Activated CD4-positive, alpha-beta T cell treated with anti-CD3 and anti-CD28 coated beads, Interleukin-2, amount 10 ng/mL, durations not matched to agents 7 days and 5 days (primary cell): ENCODE measurements at places on chromosomes 3 and 15.

DNA sequence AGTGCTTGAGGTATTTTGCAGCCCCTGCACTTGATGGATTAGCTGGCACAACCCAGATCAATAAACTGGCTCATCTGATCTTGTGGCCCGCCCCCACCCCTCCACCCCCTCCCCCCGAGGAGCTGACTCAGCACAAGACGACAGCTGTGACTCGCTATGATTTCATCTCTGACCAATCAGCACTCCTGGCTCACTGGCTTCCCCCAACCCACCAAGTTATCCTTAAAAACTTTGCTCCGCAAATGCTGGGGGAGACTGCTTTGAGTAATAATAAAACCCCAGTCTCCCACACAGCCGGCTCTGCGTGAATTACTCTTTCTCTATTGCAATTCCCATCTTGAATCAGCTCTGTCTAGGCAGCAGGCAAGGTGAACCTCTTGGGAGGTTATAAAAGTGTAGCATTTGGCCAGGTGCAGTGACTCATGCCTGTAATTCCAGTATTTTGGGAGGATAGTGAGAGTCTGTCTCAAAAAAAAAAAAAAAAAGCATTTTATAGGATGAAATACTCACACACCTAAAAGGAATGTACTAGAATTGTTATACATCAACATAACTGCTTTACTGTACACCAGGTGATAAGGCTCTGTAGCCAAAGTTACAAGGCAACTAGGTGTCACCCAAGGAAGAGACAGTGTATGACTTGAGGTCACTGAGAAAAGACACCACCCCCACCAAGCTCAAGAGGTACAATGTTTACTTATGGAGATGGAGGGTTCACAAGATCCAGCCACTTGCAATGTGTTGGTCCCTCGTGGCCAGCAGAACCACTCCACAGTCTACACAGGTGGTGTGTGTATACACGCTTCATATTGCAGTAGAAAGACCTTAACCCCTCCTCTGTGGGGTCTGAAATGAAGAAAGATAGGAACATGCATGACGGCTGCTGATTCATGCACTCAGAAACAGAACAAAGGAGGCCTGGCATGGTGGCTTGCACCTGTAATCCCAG lies 8.6 kb downstream of the ZNF445 start:
- no peak for DNase-seq

DNA sequence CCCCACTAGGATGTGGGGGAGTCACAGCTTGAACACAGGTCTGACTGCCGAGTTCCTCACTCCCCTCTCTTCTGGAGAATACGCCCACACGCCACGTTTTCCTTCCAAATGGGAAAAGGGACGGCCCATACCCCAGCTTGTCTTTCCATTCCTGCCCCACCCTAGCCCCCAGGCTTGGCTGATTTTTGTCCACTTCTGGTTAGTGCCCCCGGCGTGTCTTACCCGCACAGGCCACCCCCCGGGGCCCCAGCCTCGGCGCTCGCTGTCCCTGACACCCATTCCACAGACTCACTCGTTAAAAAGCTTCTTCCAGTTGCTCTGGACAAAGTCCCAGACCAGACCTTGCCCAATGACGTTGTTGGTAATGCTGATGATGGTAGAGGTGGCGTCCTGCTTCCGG lies 14.5 kb downstream of the MESP2 start:
- no peak for DNase-seq

- no peak for DNase-seq
Measured at GRCh38 chr3:62818347-62818746, 56.9 kb downstream of the CADPS start.

- DNase-seq: no peak
Measured at GRCh38 chr15:77493324-77493907, 72.7 kb downstream of the HMG20A start.

DNA sequence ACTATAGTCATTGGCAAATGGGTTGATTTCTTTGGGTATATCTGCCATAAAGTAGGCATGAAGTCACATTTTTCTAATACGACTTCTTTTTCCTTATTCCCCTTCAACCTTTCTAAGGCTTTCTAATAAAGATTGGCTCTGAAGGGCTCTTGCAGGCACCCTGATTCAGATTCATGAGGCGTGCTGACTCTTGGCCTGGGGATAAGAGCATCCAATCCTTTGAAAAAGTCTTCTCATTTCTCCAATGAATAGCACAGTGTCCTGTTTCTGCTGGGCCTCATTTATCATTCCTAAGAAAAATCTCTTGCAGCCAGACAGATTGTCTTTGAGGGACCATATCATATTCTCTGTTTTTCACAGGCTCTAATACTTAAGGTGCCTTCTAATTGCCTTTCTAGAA lies 32.3 kb upstream of the BNIP2 start:
- no peak for DNase-seq

DNA sequence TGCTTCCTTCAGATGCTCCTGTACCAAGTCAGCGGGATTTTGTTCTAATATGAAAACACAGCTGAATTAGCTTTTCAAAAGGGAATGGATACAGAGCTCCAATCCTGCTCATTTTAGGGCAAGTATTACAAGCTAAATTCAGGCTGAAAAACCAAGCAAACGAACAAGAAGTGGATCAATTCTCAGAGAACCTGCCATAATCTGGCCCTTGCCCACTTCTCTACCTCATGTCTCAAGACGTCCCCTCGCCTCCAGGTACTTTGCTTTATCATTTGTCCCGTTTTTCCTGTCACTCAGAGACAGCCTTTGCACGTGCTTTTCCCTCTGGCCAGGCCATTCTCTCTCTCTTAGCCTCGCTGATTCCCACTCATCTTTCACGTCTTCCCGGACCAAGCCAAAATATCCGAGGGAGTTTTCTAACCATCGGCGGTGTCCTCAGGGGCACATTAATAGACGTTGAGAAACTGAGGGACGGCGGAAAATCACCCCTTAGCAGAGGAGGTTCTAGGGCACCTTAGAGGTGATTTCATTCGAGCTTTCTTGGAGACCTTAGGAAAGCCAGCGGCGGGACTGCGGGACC lies 654 bp downstream of the SUSD5 start:
- no peak for DNase-seq

- DNase-seq: no peak
Measured at GRCh38 chr15:35987056-35987455, 441.1 kb upstream of the DPH6 start.

- DNase-seq: no peak
Measured at GRCh38 chr3:58899953-58900298, 149.9 kb downstream of the CFAP20DC start.

DNA sequence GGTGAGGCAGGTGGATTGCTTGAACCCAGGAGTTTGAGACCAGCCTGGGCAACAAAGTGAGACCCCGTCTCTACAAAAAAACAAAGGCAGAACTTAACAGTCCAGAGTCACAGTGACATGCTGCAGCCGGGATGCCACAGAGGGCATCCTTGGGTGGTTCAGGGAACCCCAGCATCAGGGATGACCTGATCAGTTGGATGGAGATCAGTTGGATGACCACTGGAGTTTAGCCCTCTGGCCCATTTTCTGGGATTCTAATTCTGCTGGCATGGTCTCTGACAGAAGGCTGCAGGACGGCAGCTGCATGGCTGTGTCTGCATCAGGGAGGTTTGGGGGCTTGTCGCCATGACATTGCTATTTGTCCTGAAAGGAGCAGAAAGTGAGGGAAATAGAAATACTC lies 19.8 kb downstream of the WHAMM start:
- DNase-seq: no peak

DNA sequence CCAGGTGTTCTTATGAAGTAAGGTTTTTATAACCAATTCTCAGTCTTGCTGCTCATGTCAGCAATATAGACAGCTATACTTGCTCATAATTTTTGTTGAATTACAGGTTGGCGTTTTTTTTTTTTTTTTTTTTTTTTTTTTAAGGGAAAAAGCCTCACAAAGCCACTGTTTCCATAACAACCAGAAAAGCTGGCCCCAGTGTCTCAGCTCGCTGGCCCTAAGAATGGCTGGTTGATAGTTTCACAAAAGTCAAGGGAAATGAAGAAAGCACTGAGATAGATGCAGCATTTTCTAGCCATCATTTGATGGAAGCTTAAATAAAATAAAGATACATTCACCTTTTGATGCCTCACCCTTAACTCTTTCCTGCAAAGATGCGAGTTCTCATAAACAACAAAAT lies 121.9 kb downstream of the C3orf70 start:
- no peak for DNase-seq

GRCh38 chr15:64911311-64912186 lies at the start of gene ANKDD1A:
ANKDD1A (plus strand) TSS chr15:64911902; CDS start chr15:64911931, 29 bp downstream.
- peak; percentile 59 for DNase-seq

- DNase-seq: peak; percentile 47
Measured at GRCh38 chr3:50572801-50573371, 3.6 kb downstream of the HEMK1 start.

DNA sequence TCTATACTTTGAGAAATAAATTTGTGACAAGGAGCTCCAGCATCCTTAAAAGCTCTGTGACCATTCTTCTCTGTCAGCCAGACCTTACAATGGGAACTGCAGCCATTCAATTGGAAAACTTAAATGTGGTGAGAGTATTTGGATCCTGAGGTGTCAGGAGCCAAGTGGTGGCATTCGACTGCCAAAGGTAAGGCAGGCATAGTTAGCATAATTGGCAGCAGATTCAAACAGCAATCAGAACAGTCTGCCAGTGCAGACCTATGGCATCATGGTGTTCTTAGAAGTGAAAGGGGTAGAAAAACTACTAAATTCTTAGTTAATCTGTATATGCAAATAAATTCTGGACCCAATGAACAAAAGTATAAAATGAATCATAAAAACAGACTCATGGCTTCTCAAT lies 18.2 kb upstream of the FNDC3B start:
- DNase-seq: no peak

GRCh38 chr15:81886591-81886990 lies 159.2 kb downstream of the MEX3B start:
- no peak for DNase-seq

DNA sequence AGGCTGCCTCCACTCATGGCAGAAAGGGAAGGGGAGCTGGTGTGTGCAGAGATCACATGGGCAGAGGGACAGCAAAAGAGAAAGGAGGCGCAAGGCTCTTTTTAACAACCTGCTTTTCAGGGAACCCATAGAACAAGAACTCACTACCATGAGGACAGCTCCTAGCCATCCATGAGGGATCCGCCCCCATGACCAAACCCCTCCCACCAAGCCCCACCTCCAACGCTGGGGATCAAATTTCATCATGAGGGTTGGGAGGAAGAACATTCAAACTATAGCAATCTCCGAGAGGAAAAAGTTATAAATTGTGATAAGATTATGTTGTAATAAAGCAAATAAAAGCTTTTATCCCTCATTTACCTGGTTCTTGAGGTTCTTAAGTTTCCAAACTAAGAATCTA lies 84.7 kb upstream of the LMCD1 start:
- DNase-seq: no peak

DNA sequence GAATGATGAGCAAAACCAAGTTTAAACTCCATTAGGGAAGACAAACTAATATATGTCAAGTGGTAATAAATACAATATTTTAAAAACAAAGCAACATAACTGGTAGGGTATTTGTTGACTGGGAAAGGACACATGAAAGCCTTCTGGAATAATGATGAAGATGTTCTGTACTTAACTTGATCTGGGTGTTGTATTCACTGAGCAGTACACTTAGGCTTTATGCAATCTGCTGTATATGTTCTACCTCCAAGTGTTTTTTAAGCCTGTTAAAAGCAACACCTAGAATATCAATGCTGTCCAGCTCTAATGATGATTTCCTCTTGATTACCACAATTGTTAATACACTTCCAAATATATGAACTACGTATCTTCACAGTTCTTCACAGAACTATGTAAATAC lies 46.6 kb downstream of the GSK3B start:
- DNase-seq: no peak

- DNase-seq: no peak
Measured at GRCh38 chr3:146334151-146334550, 83.2 kb upstream of the PLSCR4 start.

DNA sequence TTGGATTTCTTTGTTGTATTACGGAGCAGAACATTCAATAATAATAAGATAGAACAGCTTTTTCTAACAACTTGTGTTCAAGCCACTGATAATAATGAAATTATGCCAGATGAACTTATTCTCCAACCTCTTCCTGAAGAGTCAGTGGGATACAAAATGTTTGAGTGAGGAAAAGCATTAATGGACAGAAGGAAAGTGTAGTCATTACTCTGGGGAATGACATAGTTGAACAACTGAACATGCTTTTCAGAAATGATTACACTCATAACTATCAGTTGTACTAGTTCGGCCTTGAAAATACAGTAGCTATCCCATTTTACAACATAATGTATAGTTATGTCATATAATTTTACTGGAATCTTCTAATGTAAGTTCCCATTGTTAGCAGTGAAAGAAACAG lies 55.9 kb downstream of the ALCAM start:
- no peak for DNase-seq

DNA sequence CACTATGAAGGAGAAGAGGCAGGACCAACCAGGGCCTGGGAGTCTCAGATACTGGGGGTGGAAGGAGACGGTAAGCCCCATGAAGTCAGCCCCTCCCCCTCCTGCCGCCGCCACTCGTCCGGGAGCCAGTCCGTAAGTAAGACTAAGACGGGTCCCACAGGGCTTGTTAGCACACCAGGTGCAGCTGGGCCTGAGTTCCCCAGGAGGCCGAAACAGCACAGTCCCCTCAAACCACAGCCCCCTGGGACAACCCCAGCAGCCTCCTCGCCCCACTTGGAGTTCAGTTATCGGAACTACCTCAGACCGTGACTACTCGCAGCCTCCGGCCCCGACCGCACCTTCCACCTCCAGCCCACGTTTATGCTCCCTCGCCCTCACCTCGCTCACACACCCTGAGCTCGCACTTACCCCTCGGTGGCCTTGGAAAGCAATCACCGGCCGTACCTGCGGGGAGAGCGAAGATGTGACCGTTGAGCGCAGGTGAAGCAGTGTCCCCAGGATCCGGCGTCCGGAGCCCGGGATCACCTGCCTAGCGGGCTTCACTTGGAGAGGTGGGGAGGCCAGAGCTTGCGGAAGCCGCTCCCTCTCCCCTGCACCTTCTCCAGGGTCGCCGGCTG lies 557 bp downstream of the ELL3 start:
- no peak for DNase-seq

GRCh38 chr15:36458411-36458810 lies 121.0 kb upstream of the CDIN1 start:
- no peak for DNase-seq

DNA sequence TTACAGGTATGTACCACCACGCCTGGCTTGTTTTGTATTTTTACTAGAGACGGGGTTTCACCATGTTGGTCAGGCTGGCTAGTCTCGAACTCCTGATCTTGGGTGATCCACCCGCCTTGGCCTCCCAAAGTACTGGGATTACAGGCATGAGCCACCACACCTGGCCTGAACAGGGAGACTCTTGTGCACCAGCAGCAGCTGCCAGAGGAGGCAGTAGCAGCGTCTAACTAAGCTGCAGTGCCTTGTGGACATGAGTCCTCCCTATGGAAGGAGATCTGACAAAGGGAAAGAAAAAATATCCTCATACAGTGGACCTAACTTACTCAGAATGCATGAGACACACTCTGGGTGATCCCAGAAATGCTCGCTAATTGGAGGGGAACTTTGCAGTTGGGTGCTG lies 36.8 kb upstream of the NEO1 start:
- no peak for DNase-seq

DNA sequence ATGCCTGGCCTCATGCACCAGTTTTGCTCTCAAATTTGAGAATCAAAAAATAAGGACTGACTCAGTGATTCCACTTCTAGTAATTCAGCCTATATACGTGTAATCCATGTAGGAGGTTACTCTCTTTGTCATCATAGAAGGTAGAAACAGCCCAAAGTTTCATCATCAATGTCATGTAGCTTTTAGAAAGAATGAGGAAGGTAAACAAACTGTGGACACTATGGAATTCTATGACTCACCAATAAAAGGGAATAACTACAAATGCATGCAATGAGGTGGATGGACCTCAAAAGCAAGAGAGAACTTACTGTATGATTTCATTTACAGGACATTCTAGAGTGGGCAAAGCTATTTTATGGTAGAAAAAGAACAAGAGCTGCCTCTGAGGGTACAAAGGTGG lies 93.2 kb upstream of the LRIG1 start:
- no peak for DNase-seq
